ENCODE measurements at places on chromosomes 5 and 9.

GRCh38 chr9:112049811-112050516 lies 125.1 kb downstream of the SUSD1 start:
- DNase-seq: no peak

DNA sequence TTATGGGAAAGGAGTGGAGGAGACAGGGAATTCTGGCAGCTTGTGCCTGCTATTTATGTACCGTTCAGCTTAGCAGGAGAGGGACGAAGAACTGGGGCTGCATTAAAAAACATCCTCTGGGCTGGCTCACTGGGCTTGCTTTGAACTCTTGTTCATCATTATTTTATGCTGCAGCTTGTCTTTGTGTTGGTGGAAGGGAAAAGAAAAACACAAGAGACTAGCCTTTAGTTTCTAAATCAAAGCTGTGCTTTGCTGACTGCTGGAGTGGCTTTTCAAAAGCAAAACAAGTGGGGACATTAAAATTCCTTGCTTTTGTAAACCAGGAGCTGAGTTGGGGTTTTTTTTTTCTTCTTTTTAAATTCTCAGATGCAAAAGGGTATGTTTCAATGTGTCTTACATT lies 5.9 kb upstream of the RGMB start:
- DNase-seq: no peak

DNA sequence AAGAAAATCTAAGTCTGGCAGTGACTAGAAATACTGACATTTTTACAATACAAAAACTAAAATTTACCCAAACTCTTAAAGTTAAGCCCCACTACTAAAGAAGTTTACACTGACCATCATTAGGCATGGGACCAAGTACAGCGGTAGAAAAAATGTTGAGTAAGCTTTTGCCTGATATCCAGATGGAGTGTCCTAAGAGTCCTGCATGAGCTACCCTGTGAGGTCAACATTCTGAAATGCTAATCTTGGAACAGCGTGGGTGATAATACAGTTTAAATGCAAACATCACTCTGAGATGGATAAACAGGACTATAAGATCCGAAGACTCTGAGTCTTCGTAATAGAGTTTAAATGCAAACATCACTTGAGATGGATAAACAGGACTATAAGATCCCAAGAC lies 189.7 kb downstream of the DCP2 start:
- no peak for DNase-seq

DNA sequence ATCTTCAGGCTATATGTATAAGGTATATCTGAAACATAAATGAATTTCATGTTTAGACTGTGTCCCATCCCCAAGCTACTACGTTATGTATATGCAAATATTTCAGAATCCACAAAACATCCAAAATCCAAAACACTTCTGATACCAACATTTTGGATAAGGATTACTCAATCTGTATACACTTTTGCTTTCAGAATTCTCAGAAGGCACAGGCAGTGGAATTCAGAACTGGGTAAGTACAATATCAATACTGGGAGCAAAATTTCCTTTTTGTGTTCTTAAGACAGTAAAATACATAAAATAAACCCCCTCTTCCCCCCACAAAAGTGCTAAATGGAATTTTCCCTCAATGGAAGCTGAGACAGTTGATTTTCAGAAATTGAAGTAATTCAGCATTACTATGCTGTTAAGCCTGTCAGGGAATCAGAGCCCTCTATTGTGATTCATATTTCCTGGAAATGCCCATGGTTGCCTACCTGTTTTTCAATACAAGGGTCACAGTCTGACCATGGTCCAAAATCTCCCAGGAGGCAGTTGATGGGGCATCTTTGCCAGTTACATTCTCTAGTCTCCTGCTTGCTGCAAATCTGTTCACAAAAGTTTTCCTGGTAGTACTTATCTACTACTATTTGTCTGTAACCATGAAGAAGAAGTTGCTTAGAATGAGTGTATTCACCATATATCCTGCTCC lies 12.1 kb downstream of the C6 start:
- no peak for DNase-seq

GRCh38 chr5:170342153-170342725 lies 44.7 kb upstream of the LCP2 start:
- no peak for DNase-seq

- no peak for DNase-seq
Measured at GRCh38 chr9:133737071-133737773, 930 bp downstream of the SARDH start.

GRCh38 chr5:124596595-124597421 lies 149.6 kb downstream of the ZNF608 start:
- no peak for DNase-seq

- no peak for DNase-seq
Measured at GRCh38 chr9:99459919-99460318, 237.8 kb downstream of the SEC61B start.

DNA sequence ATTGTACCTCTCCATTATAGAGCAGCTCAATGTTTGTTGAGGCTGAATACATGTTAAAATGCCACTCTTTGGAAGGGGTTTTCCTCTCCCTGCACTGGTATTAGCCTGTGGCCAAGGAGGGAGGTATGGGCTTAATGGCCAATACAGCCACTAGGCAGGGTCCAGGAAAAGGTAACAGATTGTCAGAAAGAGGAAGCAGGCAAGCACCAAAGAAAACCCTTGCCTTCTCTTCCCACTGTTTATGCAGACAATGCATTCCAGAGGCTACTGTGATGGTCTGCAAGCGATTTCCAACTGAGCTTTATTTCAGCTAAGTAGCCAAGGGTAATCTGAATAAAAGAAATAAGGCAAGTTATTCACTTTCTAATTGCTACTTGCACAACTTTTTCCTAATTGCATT lies 95.3 kb upstream of the SLC27A6 start:
- DNase-seq: no peak

- no peak for DNase-seq
Measured at GRCh38 chr5:42759456-42759855, 2.8 kb downstream of the CCDC152 start.

DNA sequence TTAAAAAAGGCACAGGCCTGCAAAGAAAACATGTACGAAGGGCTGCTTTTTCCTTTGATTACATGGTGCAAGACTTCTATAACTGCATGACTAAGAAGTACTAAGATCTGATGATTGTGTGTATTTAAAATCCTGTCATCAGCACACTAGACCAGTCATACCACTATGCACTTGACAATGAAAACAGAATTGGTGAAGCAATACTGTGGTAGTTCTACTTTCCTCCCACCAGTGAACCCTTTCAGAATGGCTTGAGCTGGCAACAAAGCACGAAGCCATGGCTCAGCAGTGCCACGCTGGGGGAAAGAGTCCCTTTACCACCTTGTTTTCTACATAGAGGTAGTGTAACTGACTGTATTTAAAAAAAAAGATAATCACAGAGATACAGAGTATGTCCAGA lies 49.0 kb upstream of the POU5F2 start:
- no peak for DNase-seq

GRCh38 chr5:124895236-124895635 lies 148.8 kb upstream of the ZNF608 start:
- no peak for DNase-seq

- no peak for DNase-seq
Measured at GRCh38 chr9:89845862-89846261, 241.1 kb downstream of the GADD45G start.

DNA sequence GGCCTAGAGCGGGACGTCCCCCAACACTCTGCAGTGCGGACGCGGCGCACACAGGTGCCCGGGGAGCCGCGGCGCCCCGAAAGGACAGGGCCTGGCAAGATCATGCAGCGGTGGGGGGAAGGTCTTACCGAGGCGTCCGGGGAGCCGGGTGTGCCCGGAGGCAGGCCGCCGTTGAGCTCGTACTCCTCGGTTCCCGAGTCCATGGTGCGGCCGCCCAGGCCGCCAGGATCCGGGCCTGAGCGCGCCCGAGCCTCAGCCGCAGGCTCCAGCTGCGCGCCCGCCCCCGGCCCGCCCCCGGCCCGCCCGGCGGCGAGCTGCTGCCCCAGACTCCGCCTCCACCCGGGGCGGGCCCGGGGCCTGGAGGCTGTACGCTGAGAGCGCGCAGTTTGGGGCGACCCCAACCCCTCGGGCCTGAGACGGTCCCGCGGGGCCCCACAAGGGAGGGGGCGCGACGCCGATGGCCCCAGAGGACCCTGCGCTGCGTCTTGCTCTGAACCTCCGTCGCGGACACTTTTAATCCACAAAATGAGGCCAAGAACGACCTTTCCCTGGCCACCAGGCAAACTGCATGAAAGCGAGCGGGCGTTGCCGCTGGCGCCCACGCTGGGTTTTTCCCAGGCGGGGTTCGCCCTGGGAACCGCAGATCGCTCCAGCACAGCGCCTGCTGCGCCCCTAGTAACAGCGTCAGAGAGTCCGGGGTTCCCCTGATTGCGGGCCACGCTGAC lies at the start of gene NINJ1:
TSS of gene NINJ1 (minus strand) at position 237 of the 725 bp plus-strand sequence. CDS start at position 203, 34 bp downstream.
- peak; percentile 64 for DNase-seq

- no peak for DNase-seq
Measured at GRCh38 chr9:105188746-105189145, 55.7 kb upstream of the SLC44A1 start.

- DNase-seq: no peak
Measured at GRCh38 chr5:121503111-121503840, 348.4 kb upstream of the FTMT start.

DNA sequence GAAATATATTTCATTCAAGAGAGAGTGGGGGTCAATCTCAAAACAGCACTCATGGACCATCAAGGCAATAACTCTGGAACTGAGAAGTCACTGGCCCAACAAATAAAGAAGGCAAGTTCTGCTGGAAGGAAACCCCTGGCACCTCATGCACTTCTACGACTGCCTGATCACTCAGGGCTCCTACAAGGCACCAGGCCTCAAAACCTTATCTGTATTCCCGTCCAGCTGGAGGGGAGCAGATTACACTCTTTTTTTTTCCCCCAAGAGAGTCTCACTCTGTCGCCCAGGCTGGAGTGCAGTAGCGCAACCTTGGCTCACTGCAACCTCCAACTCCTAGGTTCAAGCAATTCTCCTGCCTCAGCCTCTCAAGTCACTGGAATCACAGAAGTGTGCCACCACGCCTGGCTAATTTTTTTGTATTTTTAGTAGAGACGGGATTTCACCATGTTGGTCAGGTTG lies 49.9 kb downstream of the P4HA2 start:
- no peak for DNase-seq

DNA sequence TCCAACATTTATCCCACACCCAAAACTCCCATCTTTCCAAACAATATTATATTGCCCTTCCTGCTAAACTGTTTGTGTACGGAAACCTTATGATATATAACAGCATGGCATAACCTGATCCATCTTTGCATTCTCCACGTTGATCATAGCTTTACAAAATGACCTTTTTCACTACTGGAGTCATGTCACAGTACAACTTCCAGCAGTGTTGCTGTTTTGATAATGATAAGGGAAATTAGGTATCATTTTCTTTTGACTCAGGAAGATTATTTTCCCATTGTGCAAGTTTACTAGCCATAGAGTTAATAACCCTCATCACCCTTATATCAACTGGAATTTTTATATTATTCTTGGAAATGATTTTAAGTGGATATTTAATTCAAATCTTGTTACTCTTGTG lies 57.5 kb downstream of the SH3GL2 start:
- no peak for DNase-seq

DNA sequence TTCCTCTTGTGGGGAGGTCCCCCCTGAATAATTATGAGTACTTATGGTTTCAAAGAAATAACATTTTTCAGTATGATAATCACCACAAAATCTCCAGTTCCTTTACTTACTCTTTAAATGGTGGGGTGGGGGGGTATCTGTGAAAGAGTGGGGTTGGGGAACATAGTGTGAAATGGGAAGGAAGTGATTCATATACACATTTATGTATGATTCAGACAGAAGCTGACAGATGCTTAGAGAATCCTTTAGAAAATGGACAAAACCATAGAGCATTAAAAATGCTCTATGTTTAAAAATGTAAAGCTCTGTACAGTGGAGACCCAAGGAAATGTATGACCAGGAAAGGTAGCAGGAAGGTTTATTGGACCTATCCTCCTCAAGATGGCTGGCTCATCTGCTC lies 267.5 kb upstream of the GRIA1 start:
- DNase-seq: no peak

DNA sequence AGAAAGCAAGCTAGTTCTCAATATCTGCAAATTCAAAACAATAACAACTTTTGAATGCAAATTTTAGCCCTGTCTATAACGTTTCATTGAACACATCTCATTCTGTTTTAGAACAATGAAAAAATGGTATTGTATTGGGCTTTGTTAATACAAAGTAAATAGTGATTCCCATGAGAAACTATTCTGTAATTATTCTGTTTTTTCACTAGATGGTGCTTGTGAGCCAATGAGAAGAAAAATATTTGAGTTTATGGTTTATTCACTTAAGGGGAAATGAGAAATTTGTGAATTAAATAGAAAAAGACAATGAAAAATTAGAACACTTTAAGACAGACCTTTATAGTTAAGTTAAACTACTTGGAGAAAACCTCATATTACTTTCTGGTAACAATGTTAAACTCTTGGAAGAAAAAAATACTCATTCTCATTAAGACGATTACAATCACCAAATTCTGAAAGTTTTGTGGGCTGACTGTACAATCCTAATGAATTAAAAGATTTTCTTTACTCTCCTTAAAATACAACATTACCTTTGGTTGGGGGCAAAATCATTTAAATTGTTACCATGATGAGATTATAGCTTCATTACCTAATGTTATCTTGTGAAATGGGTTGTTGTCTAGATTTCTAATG lies 127.0 kb downstream of the NNT start:
- no peak for DNase-seq

- no peak for DNase-seq
Measured at GRCh38 chr9:96484521-96484931, 34.6 kb downstream of the HABP4 start.

DNA sequence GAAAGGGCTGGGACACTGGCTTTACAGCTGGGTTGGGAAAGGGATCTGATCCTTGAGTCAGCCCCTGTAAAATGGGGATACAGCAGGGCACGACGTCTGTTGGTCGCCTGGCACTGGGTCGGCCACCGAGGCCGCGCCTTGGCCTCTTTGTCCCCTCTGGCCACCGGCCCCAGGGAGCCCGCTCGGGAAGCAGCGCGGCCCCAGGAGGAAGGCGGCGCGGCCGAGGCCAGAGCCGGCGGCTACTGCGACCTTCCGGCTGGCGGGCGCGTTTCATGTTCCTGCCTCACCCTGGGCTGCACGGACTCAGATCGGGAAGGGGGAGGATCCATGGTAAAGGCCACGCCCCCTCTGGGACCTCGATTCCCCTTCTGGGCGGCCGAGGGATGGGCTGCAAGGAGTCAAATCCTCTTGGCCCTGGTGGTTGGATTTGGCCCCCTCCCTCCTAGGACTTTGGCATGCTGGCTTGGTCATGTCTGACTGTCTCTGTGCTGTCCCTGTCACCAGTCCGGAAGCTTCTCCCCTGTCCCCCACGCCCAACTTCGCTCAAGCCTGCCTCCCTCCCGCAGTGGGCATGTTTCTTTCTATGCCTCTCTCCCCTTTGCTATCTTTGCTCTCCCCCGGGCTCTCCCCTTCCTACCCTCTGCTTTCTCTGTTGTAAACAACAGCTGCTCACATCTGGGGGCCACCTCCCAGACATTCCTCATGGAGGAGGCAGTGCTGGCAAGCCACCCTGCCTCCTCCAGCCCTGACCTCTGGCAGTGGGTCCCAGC lies 25.8 kb downstream of the FPGS start:
- DNase-seq: no peak

DNA sequence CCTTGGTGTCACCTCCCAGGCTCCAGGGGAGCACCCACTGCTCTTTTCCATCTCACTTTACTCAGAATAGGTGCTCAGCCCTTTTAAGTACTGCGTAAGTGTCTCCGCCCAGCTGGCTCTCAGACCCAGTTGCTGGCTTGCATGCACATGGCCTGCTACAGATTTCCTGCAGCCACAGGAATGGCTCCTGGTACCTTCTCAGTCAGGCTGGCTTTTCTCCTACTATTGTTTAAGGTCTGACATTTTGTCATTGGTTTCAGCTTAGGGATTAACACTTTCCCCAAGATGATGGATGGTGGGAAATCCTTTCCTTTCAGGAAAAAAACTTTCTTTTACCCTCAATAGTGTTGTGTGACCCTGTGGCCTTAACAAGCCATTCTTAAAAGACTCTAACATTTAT lies 1652.3 kb upstream of the WWC1 start:
- no peak for DNase-seq

Measured in activated CD8-positive, alpha-beta memory T cell treated with anti-CD3 and anti-CD28 coated beads for 1 hour (primary cell).